ENCODE measurements at places on chromosomes 7 and 10.

GRCh38 chr10:6543431-6544005 lies 36.6 kb downstream of the PRKCQ start:
- DNase-seq: no peak

- DNase-seq: peak; percentile 87
Observed at GRCh38 chr10:103637927-103638557, 144.5 kb downstream of the NEURL1 start.

- DNase-seq: no peak
Observed at GRCh38 chr7:45709168-45710042, 135.2 kb downstream of the ADCY1 start.

DNA sequence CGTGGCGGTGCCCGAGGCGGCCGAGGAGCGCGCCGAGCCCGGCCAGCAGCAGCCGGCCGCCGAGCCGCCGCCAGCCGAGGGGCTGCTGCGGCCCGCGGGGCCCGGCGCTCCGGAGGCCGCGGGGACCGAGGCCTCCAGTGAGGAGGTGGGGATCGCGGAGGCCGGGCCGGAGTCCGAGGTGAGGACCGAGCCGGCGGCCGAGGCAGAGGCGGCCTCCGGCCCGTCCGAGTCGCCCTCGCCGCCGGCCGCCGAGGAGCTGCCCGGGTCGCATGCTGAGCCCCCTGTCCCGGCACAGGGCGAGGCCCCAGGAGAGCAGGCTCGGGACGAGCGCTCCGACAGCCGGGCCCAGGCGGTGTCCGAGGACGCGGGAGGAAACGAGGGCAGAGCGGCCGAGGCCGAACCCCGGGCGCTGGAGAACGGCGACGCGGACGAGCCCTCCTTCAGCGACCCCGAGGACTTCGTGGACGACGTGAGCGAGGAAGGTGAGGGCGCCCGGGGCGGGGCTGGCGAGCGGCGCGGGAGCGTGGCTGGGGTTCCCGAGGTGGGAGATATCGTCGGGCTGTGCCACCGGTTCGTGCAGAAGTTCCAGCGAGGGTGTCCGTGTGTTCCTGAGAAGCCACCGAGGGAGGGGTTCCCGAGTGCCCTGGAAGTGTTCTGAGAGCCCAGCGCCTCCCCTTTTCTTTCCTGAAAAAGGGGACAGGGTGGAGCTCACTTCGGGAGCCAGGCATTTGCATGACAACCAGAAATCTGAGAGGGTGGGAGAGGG lies 495 bp downstream of the EIF3B start:
- no peak for DNase-seq

DNA sequence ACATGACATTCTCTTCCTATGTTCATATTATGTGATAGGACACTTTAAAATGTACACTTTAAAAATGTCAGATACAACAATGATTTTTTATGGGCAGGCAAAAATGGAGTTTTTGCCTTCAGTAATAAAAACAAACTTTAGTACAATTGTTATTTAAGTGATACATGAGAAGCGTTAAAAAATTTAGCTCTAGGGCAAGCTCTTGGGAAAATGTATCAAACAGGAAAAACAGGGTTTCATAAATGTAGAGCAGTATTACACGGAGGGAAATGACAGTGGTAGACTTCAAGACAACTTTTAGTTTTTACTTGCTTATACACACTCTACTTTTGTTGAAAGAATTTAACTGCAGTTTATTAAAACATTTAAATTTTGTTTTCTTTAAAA lies 1.5 kb downstream of the FHIP2A start:
- DNase-seq: no peak

DNA sequence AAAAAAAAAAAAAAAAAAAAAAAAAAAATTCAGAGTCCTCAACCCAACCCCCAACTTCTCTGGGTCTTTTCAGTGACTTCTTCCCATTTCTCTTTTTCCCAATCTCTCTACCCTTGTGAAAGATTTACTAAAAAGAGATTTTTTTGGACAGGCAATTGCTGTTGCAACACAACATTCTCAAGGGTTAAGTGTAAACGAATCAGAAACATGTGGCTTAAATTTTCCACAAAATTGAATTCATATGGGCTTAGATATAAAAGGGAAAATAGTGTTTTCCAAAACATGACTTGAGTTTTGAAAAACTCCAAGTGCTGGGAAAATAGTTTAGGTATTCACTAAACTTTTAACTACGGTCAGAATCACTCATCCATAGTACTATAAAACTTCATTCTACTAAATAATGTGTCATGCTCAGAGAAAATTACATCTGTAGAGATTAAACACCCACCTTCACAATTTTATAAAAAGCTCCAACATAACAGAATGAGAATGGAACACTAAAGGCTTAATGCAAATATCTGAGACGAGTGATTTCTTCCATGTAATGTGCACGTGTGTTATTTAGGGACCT lies 643.1 kb downstream of the PARD3 start:
- peak; percentile 70 for DNase-seq

DNA sequence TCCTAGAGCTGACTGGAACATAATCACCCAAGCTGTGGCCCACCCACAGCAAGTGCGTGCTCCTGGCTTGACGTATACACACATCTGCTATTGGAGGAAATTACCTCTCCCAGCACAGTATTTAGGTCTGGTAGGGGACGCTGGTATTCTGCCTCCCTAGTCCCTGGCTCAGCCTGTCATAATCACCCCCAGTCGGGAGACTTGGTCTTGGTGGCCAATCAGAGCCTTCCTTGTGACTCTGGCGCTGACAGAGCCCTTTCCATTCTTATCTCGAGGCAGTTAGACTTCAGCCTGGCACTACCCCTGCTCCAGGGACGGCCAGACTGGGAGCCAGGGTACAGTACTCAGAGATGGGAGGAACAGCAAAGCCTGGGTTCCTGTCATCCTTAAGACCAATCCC lies 14.3 kb upstream of the PRKAG2 start:
- DNase-seq: no peak

DNA sequence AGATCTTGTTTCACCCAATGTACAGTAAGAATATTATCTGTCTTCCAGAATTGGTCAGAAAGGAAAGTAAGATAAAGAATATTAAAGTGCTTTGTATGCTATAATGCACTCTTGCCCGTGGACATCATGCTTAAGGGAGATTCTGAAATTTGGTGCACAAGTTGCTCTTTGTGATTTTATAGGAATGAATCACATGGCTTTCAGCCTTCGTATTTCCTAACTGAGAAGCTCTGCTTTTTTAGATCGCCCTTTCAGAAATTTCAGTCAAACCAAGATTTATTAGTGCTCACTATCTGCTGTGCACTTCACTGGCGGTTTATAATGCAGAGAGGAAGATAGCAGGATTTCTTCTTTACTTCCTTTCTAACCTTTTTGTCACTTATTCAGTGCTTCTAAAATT lies 1248.5 kb upstream of the LRRN3 start:
- no peak for DNase-seq

DNA sequence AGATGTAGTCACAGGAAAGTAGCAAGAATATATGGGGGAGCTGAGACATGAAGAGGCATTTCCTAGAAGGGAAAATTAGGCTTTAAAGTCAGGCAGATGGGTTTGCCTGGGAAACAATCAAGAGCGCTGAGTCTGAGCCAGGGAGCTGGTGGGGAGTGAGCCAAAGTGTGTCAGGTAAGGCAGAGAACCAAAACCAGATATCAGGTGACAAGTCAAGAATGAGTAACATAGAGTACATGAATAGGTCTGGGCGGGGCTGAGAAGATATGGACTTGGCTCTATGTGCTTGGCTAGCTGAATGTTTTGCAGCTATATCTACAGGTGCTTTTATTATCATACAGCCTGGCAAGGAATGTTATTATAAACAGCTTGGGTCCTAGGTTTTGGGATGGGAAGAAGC lies 49.3 kb downstream of the GPR141 start:
- peak; percentile 5 for DNase-seq

GRCh38 chr10:132904181-132904813 lies 38.1 kb downstream of the CFAP46 start:
- DNase-seq: no peak

DNA sequence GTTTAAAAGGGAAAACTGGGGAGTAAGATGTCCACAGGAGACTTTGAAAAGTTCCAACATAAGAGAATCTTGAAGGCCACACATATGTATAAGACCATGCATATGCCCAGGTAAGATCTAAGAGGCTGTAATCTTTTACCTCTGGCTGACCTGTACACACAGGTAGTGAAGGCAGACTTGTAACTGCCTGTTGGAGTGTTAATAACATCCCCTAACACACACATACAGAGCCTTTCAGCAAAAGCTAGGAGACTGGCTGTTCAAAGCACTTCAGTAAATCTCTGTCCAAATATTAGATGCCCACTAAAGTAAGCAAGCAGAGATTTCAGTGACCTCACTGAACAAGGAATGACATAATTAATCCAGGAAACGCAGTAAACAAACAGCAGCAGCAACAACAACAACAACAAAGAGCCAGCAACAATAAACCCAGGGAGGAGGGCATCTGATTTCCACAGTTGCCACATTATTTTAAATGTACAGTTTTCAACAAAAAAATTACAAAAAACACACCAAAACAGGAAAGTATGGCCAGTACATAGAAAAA lies 15.0 kb downstream of the CYP51A1 start:
- DNase-seq: no peak

- DNase-seq: no peak
Observed at GRCh38 chr7:4798706-4799235, 23.3 kb downstream of the AP5Z1 start.

GRCh38 chr10:124120410-124121061 lies 27.1 kb upstream of the CHST15 start:
- DNase-seq: no peak

GRCh38 chr10:71667387-71667752 lies 52.2 kb downstream of the C10orf105 start:
- no peak for DNase-seq

GRCh38 chr7:2928256-2928612 lies 84.1 kb upstream of the GNA12 start:
- no peak for DNase-seq

GRCh38 chr10:128386231-128386630 lies 260.0 kb upstream of the MKI67 start:
- no peak for DNase-seq

- DNase-seq: no peak
Observed at GRCh38 chr7:43628431-43628830, 45.5 kb downstream of the STK17A start.

DNA sequence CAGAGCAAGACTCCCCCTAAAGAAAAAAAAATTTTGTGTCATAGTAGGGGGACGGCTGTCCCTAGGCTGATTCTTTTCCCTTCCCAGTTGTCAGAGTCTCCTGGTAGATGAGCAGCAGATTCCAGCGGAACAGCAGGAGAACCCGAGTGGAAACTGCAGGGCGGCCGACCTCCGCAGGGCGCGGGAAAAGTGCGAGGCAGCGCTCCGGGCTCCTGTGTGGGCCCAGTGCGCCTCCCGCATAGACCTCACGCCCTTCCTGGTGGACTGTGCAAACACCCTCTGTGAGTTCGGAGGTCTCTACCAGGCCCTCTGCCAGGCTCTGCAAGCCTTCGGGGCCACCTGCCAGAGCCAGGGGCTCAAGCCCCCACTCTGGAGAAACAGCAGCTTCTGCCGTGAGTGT lies 46.0 kb downstream of the ZAN start:
- no peak for DNase-seq

DNA sequence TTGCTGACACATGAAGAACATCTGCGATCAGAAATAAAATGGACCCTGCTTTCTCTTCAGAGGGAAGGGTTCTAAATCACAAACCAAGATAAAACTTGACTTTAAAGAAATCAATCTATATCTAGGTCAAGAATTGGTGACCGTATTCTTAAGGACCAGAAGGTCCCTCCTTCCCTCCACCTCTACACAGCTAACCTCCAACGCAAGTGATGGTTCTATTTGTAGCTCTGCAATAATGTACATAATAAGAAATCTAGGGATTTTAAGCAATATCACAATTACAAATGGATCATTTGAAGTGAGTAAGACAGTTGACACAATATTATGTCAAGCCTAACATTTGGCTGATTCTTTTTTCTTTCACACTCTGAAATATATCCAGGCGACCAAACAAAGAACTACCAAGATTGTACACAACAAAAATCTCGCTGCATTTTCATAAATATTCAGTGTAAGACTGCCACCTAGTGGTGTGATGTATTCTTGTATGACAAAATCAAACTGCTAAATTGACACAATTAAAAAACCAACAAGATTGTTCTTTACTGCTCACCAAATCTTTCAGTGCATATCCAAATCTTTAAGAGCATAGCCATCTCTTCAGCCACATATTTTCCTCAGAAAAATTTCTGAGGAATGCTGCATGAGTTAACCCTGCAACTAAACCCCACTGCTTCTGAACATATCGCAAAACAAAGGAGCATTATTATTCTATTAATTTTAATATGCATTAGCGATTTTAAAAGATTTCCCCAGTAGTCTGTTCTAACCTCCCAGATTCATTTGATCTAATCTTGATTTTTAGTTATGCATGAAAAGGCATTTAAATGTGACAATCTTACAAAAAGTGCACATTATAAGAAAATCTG lies 44.5 kb downstream of the ICA1 start:
- DNase-seq: peak; percentile 79

DNA sequence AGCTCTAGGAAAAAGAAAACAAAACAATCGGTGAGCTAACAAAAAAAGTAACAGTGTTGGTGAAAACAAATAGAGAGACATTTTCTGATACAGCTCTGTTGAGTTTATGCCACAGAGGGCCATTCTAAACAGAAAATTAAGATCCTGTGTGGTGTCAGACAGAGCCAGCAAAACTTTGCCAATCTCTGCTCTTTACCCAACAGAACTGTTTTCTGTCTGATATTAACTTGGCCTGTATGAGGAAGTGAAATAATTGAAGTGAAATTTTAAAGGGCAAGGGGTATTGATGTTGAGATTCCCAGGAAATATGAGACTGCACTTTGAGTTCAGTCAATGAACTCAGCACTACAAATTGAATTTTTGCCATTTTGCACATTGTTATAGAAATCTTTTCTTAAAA lies 101.0 kb downstream of the AOAH start:
- DNase-seq: no peak

GRCh38 chr10:48649349-48649944 lies 35.2 kb upstream of the WDFY4 start:
- no peak for DNase-seq

DNA sequence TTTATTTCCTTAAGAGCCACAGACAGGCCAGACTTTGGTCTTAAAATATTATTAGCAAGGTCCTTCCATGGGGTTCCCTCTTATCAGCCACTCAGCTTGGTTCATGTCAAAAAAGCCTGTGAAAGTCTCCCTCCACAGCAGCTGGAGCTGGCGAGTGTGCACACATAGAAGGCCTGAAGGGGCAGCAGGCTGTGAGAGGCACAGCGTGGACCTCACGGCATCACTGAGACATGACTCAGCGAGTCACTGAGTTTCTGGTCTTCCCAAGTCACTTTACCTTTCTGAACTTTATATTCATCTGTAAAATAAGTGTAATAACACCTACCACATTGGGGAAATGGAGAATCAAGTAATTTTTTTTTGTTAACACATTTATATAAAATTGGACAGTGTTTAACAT lies 8.7 kb downstream of the TAF3 start:
- DNase-seq: no peak

GRCh38 chr7:90689260-90689659 lies 93.1 kb downstream of the CDK14 start:
- DNase-seq: no peak

- peak; percentile 47 for DNase-seq
Observed at GRCh38 chr7:25359471-25360059, 131.3 kb upstream of the NPVF start.
